LHCN-M2 (cell line): ENCODE measurements at places on chromosomes 12 and 14. TPM values are rescaled to one million over a fixed set of nuclear protein-coding genes. Genes with fewer than 3 reads are reported as not detected.

CHGA gene
- not detected in 2 replicates for total RNA-seq

NID2 gene
- 11.1 and 13.3 TPM in 2 replicates for total RNA-seq

NTF3 gene
- 0.29 and 0.32 TPM in 2 replicates for total RNA-seq

AKAP6 gene
- total RNA-seq = 1.8 and 2.7 TPM in 2 replicates

CLEC2A gene
- total RNA-seq = not detected in 2 replicates

TCL1B gene
- total RNA-seq = not detected in 2 replicates

MANSC1 gene
- 0.23 and 0.26 TPM in 2 replicates for total RNA-seq

AQP6 gene
- total RNA-seq = not detected in 2 replicates

PZP gene
- total RNA-seq = not detected in 2 replicates

RTL1 gene
- total RNA-seq = not detected in 2 replicates

B4GALNT3 gene
- 0.06 and 0.19 TPM in 2 replicates for total RNA-seq

NPC2 gene
- total RNA-seq = 222 and 274 TPM in 2 replicates

CDKN3 gene
- 123 and 178 TPM in 2 replicates for total RNA-seq

CSRP2 gene
- 65.0 and 68.5 TPM in 2 replicates for total RNA-seq

CLEC4D gene
- not detected in 2 replicates for total RNA-seq

TGM1 gene
- total RNA-seq = 0.38 and 2.5 TPM in 2 replicates

CAPZA3 gene
- not detected in 2 replicates for total RNA-seq

CELA1 gene
- not detected in 2 replicates for total RNA-seq

RARG gene
- 16.9 and 17.1 TPM in 2 replicates for total RNA-seq

CCT2 gene
- total RNA-seq = 338 and 371 TPM in 2 replicates

CCDC198 gene
- not detected in 2 replicates for total RNA-seq

TMEM63C gene
- total RNA-seq = 0.06 TPM in 1 of 2 replicates, not detected in the other

RND1 gene
- not detected in 2 replicates for total RNA-seq

MANSC4 gene
- total RNA-seq = not detected in 2 replicates

RASAL1 gene
- not detected in 2 replicates for total RNA-seq

CCDC85C gene
- 1.9 and 2.4 TPM in 2 replicates for total RNA-seq

KIF21A gene
- total RNA-seq = 2.7 and 2.8 TPM in 2 replicates

RNF10 gene
- 68.5 and 77.4 TPM in 2 replicates for total RNA-seq

BMP4 gene
- total RNA-seq = 2.5 and 3.7 TPM in 2 replicates

KCNH5 gene
- 0.06 TPM in 1 of 2 replicates, not detected in the other for total RNA-seq

PCED1B gene
- total RNA-seq = 0.64 and 0.80 TPM in 2 replicates

SLCO1B1 gene
- total RNA-seq = not detected in 2 replicates

GPR137C gene
- 1.7 and 2.3 TPM in 2 replicates for total RNA-seq

FOXN4 gene
- total RNA-seq = not detected in 2 replicates

CTSG gene
- total RNA-seq = not detected in 2 replicates

BORCS5 gene
- total RNA-seq = 3.3 and 6.5 TPM in 2 replicates

GYS2 gene
- total RNA-seq = 0.06 TPM in 1 of 2 replicates, not detected in the other

GPR135 gene
- 2.5 and 3.0 TPM in 2 replicates for total RNA-seq

CMKLR1 gene
- total RNA-seq = 15.4 and 17.1 TPM in 2 replicates

HOXC4 gene
- total RNA-seq = 2.9 and 4.2 TPM in 2 replicates
